Activated CD4-positive, alpha-beta T cell treated with anti-CD3 and anti-CD28 coated beads, Interleukin-2, amount 50 U/mL, for 1 hour (primary cell): ENCODE measurements at places on chromosomes 5 and 9.

DNA sequence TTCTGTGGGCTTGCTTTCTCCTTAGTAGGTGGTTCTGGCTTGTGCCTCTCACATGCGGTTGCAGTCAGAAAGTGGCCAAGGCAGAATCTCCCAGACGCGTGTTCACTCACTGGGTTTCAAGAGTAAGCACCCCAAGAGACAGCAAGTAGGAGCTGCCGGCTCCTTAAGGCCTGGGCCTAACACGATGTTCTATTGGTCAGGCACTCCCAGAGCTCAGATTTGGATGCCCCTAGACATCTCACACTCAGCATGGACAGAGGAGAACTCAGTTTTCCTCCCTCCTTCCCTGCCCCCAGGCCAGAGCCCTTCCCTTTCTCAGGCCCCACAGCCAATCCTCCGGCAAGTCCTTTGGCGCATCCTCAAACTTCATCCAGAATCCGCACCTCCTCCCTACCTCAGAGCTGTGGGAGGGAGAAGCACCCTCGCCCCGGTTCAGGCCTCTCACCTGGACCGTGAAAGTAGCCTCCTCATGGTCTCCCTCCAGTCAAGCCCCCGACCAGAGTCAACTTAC, 6.5 kb upstream of the CARD19 start:
- no peak for DNase-seq

- DNase-seq, result no peak
Observed at GRCh38 chr5:110475529-110475928, 250.9 kb downstream of the TMEM232 start.

- DNase-seq, result no peak
Observed at GRCh38 chr5:33188089-33188488, 252.7 kb upstream of the TARS1 start.

DNA sequence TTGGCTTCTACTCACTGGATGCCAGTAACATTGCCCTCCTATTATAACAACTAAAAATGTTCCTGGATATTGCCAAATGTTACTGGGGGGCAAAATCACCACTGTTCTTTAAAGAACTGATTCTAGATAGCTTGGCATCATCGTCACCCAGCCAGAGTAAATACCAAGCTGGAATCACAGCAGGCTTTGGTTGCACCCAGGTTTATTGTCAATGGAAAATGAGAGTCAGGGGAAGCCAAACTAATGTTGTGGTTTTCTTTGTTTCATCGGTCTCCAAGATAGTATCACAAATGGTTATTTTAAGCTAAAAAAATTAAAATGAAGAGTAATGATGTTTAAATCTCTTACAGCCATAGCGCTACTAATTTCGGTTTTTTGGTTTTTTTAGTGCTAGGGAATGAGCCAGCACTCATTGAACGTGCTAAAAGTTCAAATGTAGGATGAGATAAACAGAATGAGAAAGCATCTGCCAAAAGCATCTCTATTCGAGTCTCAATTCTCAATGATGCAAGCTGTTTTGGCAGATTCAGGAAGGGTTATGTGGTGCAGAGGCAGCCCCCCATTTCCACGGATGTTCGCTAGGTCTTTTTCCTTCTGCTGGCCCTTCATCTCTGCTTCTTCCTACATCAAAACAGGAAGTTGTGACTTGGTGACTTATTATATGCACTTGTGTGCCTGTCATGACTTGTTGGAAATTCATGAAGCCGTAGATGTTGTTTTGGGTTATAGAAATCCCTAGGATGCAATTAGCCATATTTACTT, 558.0 kb downstream of the EBF1 start:
- DNase-seq, result no peak

- DNase-seq, result no peak
Observed at GRCh38 chr9:85716031-85716877, 25.5 kb downstream of the AGTPBP1 start.

- DNase-seq, result no peak
Observed at GRCh38 chr5:65790371-65791163, 68.6 kb downstream of the NLN start.

DNA sequence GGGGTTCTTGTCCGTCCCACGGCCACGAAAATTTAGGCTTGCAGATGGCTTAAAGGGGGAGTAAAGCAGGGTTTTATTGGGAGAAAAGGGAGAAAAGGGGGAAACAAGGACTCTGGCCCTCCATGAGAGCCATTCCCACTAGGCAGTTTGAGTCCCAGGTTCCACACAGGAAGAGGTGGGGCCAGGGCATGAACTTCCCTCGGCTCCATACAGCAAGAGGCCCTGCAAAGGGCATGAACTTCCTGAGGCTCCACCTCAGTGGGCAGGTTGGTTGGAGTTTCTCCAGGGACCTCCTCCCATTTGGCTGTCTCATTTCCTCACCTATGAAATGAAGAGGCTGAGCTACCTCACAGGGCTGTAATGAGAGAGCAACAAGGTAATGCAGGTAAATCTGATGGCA, 229.7 kb downstream of the MAT2B start:
- no peak for DNase-seq

DNA sequence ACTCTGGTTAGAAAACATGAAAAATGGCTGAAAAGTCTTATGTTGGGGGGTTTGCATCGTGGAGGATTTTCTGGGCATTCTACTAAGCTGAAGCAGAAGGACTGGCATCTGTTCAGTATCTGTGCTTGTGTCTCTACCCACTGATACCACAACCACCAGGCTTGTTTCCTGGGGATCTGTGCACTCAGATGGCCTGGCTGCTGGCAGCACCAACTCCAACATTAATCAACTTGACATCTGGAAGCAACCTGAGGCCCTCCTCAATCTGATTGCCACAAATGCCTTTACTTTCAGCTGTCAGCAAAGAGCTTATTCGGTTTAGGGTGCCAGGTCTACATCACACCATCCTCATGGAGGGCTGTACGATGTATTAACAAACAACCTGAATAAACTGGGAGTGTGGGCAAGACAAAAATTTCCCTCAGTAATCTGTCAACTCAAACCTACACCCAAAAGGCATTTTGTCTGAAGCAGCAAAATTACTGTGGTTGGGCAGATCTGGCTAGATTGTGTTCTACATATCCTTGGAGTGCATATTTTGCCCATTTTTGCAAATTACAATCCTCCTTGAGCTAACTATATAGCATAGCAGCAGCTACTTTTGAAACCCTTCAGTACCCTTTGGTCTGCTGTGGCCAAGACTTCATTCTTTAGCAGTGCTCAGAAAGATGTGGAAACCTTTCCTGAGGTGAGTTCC, 74.6 kb downstream of the FOXD1 start:
- no peak for DNase-seq

DNA sequence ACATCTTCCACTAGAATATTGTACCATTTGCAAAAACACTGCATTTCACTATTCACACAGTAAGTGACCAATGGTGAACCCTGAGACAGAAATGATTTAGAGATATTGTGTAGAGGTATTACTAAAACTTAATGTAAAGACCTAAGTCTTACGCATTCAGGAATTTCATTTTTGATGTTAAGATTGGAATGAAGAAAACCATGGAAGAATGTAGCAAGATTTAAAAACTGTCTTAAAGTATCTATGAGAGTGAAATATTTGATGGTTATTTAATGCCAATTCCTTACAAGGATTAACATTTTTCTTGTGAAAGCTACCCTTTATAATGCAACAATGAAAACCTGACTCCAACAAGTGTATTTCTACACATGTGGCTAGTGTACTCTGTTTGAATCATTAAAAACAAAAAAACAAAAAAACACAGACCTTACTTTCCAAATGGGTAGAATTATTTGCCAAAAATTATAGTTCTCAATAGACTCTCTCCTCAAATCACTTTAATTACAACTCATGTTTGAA, 172.0 kb downstream of the NNT start:
- DNase-seq, result no peak

- no peak for DNase-seq
Observed at GRCh38 chr9:111815285-111816070, 20.7 kb upstream of the SHOC1 start.
